HT1080 (cell line): ENCODE measurements at places on chromosomes 12 and 14.

- no peak for DNase-seq
Measured at GRCh38 chr14:99213101-99213500, 58.9 kb downstream of the BCL11B start.

DNA sequence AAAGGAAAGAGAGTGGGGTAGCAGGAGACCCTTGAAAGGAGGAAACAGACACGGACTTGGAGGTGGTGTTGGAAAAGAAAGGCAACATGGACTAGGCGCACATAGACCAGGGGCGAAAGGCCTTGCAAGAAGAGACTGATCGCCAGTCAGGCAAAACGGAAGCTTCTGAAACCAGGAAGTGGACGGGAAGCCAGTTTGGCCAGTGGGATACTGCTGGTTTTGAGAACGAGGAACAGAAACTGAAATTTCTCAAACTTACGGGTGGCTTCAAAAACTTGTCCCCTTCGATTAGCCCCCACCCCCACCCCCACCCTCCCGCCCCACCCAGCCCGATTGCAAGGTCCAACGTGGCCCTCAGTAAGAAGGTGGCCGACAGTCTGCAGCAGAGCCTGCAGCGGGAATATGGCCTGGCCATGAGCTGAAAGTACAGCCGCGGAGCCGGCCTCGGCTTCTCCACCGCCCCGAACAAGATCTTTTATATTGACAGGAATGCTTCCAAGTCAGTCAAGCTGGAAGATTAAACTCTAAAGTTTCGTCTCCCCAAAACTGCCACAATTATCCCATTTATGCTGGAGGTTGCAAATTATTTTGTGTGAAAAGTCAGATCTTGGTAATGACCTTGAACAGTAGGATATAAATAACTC is 364.7 kb downstream of the BCAT1 start:
- no peak for DNase-seq

GRCh38 chr14:60276347-60276746 is 27.3 kb downstream of the PPM1A start:
- DNase-seq = no peak

- DNase-seq = no peak
Measured at GRCh38 chr12:124824195-124824594, 39.5 kb downstream of the SCARB1 start.

DNA sequence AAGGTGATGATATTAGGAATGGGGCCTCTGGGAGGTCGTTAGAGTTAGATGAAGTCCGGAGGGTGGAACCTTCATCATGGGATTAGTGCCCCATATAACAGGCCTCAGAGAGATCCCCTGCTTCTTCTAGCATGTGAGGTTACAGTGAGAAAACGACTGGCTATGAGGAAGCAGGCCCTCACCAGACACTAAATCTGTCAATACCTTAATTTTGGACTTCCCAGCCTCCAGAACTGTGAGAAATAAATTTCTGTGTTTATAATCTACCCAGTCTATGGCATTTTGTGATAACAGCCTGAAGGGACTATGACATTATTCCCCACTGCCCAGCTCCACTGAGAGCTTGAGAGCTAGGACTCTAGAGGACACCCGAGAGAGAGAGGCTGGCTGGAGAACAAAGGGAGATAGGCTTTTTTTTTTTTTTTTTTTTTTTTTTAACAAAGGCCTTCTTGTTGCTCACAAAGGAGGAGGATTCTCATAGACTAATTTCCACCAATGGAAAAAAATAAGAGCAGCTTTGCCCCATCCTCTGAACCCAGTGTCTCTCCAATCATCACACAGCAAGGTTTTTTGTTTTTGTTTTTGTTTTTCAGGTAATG is 87.8 kb upstream of the EEA1 start:
- DNase-seq = no peak

DNA sequence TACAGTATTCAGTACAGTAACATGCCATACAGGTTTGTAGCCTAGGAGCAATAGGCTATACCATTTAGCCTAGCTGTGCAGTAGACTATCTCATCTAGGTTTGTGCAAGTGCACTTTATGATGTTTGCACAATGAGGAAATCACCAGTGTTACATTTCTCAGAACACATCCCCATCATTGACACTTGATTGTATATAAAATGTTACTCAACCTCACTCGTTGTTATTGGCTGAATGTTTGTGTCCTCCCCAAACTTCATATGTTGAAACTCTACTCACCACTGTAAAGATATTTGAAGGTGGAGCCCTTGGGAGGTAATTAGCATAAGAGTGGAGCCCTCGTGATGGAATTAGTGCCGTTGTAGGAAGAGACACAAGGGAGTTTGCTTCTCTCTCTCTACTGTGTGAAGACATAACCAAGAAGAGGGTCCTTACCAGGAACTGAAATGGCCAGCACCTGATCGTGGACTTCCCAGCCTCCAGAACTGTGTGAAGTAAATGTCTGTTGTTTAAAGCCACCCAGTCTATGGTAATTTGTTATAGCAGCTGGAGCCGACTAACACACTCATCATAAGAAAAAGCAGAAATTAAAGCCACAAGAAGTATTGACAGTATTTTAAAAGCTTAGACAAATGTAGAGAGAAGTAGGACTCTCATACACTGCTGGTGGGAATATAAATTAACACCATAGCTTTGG is 3.2 kb upstream of the MED13L start:
- no peak for DNase-seq
